ENCODE measurements at places on chromosomes 4 and X.
A peak's percentile ranks its signal among the peaks of the same experiment; 100 is the strongest.

- no peak for DNase-seq
Observed at GRCh38 chrX:125778261-125778660, 387.8 kb downstream of the DCAF12L2 start.

GRCh38 chrX:22366166-22366702 lies 93.5 kb downstream of the CBLL2 start:
- DNase-seq = no peak

DNA sequence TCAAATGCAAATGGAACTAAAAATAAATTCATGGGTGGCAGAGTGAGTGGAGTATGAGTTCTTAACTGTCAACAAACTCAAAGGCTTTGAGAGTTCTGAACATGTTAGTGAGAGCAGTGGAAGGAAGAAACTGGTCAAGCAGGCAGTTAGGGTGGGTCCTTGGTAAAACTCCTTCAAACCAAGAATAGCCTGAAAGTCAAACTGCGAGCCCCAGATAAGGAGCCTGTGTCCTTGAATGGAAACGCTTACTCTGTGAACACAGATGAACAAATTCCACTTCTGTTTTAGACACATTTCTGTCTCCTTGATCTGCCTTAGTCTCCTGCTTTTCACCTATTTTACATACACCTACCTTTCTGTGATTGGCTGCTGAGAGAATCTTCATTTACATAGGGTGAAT lies 129.4 kb upstream of the PCDH18 start:
- no peak for DNase-seq

DNA sequence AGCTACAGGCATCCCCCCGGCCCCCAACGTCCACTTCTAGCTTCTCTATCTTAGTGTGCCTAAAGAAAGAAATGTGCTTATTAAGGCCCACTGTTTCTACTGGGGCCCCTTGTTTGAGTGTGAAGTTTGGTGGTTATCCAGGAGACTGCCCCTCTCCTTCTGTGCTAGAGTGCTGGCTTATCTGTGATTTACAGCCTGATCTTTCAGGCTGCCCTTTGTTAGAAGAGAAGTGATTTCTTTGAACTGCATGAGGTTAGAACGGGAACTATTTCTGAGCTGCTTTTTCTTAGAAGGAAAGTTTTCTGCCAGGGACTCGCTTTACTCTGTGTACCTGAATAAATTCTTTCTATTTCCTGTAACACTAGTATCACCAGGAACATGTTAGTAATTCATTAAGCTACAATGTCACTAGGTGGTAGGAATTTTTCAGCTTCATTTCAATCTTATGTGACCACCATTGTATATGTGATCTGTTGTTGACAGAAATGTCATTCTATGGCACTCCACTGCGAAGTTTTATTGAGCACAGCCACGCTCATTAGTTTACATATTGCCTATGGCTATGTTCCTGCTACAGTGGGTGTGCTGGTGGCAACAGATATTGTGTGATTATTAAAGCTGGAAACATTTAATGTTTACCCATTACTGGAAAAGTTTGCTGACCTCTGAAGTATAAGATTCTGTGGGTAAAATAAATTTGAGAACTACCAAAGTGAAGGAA lies 193.8 kb upstream of the CXorf51B start:
- DNase-seq = no peak

DNA sequence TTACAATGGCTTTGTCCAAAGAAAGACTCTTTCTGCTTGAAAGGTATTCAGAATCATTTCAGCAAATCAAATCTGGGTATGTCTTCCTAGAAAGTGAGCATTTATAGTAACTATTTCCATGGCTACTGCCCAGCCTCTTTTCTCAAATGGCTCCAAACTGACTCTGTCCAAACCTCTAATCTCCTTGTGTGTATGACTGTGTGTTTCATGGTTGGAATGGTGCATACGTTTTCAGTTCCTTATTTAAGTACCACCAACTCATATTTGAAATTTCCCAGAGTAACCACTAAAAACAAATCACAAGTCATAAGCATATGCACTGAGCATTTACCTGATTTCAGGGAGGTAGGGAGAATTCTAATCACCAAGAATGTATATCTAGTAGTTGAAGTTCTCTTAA lies 106.0 kb downstream of the TMEM144 start:
- no peak for DNase-seq

GRCh38 chrX:31521941-31522340 lies 450.1 kb upstream of the FTHL17 start:
- no peak for DNase-seq

GRCh38 chr4:28490669-28491068 lies 1630.0 kb downstream of the STIM2 start:
- no peak for DNase-seq

GRCh38 chr4:121778991-121779628 lies 14.1 kb upstream of the SMIM43 start:
- DNase-seq = no peak

- no peak for DNase-seq
Observed at GRCh38 chr4:127250577-127250976, 382.2 kb upstream of the INTU start.

DNA sequence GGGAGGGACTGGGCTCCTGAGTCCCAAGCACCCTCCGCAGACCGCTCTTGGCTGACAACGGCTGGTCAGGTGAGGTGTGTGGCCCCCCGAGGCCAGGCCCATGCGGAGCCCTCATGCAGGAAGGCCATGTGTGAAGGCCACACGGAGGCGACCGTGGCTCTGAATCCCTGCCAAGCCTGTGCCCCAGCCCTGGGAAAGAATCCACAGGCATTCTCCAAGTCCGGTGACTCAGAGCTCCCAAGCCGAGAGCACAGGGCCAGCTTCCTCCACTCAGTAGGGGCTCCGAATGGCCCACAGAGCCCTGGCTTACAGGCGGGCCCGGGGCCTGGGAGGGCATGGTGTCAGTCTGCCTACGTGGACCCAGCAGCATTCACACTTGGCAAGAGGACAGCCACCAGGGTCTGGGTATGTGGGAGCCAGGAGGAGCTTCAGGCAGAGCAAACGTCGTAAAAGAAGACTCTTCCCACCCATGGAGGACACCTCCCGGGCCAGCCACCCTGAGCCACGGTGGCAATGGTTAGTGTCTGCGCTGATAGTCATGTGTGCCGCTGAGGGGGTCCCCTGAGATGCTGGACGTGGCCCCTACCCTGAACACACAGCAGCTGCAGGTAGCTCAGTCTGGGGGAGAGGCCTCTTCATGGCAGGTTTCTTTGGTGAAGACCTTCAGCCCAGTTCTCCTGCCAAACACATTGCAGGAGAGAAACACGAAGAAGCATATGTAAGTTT lies 105.7 kb downstream of the PSAPL1 start:
- DNase-seq = no peak

DNA sequence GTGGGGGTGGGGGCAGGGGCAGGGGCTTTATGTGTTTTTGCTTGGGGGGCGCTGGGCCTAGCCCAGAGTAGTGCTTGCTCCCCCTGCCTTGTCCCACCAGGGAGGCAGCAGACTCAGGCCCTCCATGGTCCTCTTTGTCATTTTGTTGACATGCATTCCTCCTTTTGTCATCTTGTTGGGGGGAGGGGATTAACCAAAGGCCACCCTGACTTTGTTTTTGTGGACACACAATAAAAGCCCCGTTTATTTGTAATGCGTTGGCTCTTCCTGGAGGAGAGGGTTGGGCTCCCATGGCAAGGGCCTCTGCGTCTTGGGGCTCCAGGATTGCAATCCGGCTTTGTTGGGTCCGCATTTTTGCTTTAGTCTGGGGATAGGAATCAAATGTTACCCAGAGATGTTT lies 2.2 kb downstream of the EMD start:
- DNase-seq = no peak

DNA sequence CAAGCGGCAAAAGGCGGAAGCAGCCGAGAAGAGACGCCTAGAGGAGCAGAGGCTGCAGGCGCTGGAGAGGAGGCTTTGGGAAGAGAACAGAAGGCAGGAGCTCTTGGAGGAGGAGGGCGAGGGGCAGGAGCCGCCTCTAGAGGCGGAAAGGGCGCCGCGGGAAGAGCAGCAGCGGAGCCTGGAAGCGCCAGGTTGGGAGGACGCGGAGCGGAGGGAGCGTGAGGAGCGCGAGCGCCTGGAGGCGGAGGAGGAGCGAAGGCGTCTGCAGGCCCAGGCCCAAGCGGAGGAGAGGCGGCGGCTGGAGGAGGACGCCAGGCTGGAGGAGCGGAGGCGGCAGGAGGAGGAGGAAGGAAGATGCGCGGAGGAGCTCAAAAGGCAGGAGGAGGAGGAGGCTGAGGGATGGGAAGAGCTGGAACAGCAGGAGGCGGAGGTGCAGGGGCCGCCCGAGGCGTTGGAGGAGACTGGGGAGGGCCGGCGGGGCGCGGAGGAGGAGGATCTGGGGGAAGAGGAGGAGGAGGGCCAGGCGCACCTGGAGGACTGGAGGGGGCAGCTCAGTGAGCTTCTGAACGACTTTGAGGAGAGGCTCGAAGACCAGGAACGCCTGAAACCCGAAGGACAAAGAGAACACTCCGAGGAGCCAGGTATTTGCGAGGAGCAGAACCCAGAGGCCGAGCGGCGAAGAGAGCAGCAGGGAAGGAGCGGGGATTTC lies 72.9 kb downstream of the AASDH start:
- no peak for DNase-seq

- no peak for DNase-seq
Observed at GRCh38 chrX:46693149-46693548, 65.8 kb downstream of the SLC9A7 start.

GRCh38 chr4:129355031-129355430 lies 259.1 kb downstream of the C4orf33 start:
- DNase-seq = no peak

- DNase-seq = no peak
Observed at GRCh38 chrX:12162420-12162819, 24.1 kb downstream of the FRMPD4 start.

DNA sequence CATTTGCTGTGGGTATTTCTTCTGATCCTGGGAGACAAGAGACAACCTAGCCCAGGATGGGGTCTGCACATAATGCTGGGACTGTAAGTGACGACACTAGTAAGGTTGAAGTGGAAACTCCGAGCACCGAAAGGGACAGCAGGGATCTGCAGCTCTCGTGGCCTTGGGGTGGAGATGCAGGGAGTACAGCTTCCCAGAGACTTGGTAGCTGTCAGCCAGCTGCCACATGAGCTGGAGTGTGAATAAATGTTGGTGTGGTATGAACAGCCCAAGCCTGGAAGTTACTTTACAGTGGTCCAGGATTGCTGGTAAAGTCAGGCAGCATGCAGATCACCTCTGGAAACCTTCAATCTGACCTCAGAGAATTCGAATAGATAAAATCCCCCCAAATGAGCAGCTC lies 97.6 kb downstream of the FAM193A start:
- no peak for DNase-seq

- no peak for DNase-seq
Observed at GRCh38 chr4:163300445-163300844, 32.0 kb downstream of the NPY1R start.

GRCh38 chr4:180810581-180810980 lies 1432.6 kb upstream of the TENM3 start:
- no peak for DNase-seq

GRCh38 chrX:130091980-130092522 lies 18.2 kb downstream of the ELF4 start:
- DNase-seq = peak; percentile 47

GRCh38 chr4:123936621-123937043 lies 540.0 kb downstream of the SPRY1 start:
- DNase-seq = no peak

GRCh38 chrX:21725496-21725895 lies 32.4 kb downstream of the SMPX start:
- DNase-seq = no peak

GRCh38 chr4:153186046-153186728 lies 18.1 kb upstream of the TRIM2 start:
- no peak for DNase-seq

DNA sequence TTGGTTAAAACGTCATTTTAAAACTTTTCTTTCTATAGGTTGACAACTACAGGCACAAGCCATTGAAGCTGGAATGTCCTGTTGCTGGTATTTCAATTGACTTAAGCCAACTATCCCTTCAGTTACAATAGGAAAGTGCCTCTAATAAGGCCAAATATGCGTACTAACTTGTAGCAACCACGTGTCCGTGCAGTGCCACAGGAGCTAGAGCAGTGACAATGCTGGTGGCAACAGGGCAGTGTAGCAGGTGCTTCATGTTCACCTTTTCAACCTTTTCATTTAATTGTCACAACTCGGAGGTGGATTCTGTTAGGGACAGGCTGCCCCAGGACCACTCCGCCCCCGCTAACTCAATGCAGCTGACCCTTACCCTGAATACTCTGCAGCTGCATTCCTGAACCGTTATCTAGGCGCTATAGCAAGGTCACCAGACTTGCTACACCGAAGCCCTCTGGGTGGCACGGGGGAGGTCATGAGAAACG lies 37.7 kb downstream of the ERVMER34-1 start:
- DNase-seq = no peak

- DNase-seq = no peak
Observed at GRCh38 chr4:174928174-174928573, 10.0 kb downstream of the ADAM29 start.

DNA sequence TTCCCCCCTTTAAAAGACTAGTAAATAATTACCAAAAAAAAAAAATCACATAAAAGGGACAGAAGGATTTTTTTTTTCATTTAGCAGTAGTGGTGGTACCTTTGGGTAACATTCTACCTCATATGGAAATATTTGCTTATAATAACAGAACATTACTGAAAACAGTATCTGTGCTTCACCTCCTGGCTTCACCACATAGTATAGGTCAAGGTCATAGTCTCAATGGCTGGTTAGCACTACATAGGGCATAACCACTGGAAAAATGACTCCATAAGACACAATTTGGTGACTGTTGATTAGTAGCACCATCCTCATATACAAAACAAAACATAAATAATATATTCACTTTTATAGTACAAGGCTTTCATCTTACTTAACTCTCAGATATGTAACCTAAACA lies 34.7 kb downstream of the MANBA start:
- DNase-seq = no peak

- no peak for DNase-seq
Observed at GRCh38 chr4:88709989-88710388, 12.4 kb upstream of the NAP1L5 start.

DNA sequence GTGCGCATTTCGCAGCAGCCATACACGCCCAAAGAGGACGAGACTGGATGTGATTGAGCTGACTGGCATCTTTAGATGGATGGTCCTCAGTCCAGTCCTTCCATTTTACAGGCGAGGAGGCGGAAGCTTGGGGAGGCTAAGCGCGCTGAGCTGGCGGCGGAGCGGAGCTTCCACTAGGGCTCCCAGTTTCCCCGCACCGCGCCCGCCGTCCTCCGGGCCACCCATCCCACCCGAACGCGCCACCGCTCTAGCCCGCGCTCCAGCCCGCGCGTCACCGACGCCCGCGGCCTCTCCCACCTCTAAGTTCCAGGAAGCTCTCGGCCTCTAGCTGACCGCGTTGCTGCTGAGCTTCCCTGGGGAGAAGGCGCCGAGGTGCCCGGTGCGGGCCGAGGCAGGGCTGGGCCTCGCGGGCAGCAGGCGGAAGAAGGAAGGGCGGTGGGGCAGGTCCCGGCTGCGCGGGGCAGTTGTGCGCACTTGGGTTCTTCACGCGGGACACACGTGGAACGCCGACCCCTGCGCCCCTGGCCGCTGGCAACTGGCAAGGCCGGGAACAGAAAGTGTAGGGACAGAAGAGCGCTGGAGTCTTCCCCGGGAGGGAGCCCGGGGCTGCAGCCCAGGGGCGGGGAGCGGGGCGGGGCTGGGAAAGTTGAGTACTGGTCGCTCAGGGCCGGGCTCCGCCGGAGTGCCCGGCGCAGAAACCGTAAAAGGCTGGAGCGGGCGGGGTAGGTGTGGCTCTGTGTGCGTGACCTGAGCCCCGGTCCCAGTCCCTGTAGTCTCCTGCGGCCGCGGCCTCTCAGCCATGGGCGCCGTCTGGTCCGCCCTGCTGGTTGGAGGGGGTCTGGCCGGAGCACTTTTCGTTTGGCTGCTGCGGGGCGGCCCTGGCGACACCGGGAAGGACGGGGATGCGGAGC lies at the start of gene STBD1:
STBD1 (plus strand) TSS at position 763 of the 911 bp plus-strand sequence; CDS start at position 800, 37 bp downstream.
- DNase-seq = no peak

- no peak for DNase-seq
Observed at GRCh38 chrX:14235004-14235403, 205.3 kb upstream of the GEMIN8 start.

All from stimulated activated CD4-positive, alpha-beta T cell treated with anti-CD3 and anti-CD28 coated beads, Interleukin-15, amount 100 ng/mL, for 1 hour (primary cell).